ENCODE measurements at places on chromosomes 2 and 18.

- no peak for DNase-seq
These were observed 17.1 kb upstream of the OSBPL6 start for GRCh38 chr2:178177066-178177679.

- peak; percentile 65 for DNase-seq
These were observed 62.2 kb upstream of the PMAIP1 start for GRCh38 chr18:59837586-59837985.

DNA sequence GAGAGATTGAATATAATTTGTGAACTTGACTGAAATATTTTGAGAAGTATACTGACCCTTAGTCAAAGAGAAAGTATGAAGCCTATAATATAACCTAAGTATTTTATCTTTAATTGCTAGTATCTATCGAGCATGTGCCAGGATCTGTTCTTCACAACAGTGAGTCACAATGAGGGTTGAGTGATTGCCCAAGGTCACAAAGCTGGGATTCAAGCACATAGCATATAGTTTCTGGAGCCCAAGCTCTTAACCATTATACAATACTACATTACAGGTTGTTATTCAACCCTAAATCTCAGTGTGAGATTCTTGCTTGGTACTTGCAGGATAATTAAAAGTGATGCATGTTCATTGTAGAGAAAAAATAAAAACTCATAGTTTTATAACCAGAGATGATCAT lies 97.2 kb downstream of the RAB3GAP1 start:
- no peak for DNase-seq

- DNase-seq: peak; percentile 58
These were observed 132.2 kb downstream of the DOCK10 start for GRCh38 chr2:224909885-224910573.

DNA sequence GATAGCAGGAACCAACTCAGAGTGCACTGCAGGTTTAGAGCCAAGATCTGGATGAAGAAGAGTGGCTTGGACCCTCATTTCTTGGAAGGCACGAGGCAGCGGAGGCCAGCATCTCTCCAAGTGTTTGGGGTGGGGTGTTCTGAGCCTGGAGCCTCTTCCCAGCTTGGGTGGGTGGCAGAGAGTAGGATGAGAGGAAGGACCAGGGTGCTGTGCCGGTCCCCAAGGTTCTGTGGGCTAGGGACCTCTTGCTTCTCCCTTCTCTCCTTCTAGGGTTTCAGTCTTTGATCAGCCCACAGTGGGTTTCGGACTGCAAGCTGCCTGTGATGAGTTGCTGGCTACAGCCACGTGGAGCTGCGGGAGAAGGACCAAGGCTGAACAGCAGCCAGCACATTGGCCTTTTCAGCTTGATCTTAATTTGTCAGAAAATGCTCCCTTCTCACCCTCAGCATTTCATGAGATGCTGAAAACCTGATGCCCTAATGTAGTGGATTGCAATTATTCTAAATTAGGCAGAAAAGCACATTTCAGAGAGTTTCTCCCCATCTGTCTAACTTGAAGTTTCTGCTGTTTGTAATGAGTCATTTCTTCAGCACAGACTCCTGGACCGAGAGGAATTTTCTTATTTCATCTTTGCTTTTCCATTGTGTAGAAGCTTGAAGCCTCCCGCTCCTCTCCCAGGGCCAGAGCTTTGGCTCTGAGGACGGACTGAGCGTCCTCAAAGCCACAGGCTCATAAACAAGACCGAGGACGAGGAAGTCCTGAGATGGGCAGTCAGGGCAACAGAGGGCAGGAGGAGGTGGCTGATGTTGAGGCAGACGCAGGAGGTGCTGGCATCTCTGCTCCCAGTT lies 99.1 kb upstream of the HDAC4 start:
- DNase-seq: no peak

GRCh38 chr2:101657787-101658186 lies 39.7 kb upstream of the MAP4K4 start:
- DNase-seq: no peak

DNA sequence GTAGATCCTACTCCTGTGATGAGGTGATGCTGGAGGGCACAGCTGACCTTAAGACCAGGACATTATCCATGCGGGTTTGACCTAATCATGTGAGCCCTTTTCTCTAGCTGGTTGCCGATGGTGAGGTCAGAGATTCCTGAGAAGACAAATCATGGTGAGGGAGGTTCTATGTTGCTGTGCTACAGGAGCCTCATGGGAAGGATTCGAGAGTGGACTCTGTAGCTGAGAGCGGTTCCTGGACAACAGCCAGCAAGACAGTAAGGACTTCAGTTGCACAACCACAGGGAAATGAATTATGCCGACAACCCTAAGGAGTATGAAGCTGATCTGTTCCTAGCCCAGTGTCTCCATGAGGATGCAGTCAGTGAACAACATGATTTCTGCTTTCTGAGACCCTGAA lies 80.4 kb downstream of the EPB41L3 start:
- peak; percentile 31 for DNase-seq

DNA sequence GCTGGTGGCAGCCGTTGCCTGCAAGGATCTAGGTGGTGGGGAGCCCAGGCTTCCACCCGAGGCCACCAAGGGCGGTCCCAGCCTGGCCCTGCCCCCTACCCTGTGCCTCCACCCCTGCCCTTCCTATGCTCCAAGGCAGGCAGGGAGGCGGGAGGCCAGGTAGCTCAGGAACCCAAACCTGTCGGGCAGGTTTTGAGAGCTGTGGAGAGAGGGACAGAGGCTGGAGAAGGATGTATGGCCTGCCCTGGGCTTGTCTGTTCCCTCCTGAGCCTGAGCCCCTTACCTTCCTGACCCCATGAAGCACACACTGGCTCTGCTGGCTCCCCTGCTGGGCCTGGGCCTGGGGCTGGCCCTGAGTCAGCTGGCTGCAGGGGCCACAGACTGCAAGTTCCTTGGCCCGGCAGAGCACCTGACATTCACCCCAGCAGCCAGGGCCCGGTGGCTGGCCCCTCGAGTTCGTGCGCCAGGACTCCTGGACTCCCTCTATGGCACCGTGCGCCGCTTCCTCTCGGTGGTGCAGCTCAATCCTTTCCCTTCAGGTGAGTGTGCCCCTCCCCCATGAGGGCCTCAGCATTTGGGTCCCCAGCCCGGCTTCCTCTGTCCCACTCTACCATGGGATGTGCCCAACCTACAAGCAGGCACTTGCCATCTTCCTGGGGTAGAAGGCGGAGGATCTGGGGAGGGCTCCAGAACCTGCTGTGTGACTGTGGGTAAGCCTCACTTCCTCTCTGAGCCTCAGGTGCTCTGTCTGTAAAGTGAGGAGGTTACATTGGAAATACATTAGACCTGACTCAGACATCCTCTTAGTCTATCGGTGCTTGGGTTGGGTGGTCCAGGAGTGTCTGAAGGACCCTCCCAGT lies at the start of gene PROM2:
Gene PROM2, plus strand, starts transcription at position 159 of the 860 bp plus-strand sequence. Its CDS starts 137 bp downstream, at position 296.
- no peak for DNase-seq

DNA sequence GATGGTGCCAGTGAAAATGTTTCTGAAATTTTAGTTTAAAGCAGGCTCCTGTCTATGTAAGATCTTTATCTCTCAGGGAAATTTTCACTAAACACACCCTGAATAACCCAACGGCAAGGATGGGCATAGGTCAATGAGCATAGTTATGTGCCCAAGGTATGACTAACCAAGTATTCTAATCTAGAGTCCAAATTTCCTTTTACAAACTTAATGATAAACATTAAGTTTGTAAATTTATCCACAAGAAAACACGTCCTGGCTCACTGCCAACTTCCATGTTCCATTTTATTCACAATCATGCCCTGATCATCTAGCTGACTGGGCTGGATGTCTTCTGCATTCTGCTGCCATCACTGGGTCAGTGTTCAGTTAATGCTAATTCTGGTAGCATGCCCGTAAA lies 151.2 kb downstream of the SRBD1 start:
- DNase-seq: no peak

GRCh38 chr2:232488721-232489300 lies 1.2 kb upstream of the ECEL1 start:
- DNase-seq: no peak

- DNase-seq: no peak
These were observed 344.4 kb downstream of the CLIP4 start for GRCh38 chr2:29459445-29460179.

DNA sequence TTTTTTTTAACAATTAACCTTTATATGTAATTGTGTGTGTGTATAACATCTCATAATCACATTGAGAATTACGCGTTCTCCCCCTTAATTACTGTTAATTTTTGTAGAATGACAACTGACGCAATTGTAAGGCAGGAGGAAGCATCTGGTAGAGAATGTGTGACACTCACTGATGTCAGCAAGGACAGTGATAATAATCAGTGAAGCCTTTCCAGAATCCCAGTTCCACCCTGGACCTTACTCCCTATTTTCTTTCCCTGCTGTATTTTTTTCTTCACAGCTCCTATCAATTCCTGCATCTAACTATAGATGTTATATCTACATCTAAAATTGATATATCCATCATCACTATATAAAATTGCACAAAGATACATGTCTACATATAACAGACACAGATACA lies 16.1 kb upstream of the STRN start:
- no peak for DNase-seq

- no peak for DNase-seq
These were observed 15.2 kb downstream of the CDKL4 start for GRCh38 chr2:39228413-39229209.

- no peak for DNase-seq
These were observed 136.3 kb downstream of the OLA1 start for GRCh38 chr2:174112073-174112472.

DNA sequence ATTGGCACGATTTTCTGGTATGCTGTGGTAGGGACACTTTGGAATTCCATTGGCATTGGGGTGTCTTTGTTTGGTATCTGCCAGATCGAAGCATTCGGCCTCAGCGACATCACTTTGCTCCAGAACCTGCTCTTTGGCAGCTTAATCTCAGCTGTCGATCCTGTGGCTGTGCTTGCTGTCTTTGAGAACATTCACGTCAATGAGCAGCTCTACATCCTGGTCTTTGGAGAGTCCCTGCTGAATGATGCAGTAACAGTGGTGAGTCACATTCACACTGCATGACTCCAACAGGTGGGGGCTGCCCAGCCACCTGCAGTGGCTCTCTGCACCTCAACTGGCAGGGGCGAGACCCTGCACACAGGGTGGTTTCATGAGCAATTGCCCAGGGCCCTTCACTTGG lies 38.4 kb downstream of the SLC9A2 start:
- DNase-seq: no peak

DNA sequence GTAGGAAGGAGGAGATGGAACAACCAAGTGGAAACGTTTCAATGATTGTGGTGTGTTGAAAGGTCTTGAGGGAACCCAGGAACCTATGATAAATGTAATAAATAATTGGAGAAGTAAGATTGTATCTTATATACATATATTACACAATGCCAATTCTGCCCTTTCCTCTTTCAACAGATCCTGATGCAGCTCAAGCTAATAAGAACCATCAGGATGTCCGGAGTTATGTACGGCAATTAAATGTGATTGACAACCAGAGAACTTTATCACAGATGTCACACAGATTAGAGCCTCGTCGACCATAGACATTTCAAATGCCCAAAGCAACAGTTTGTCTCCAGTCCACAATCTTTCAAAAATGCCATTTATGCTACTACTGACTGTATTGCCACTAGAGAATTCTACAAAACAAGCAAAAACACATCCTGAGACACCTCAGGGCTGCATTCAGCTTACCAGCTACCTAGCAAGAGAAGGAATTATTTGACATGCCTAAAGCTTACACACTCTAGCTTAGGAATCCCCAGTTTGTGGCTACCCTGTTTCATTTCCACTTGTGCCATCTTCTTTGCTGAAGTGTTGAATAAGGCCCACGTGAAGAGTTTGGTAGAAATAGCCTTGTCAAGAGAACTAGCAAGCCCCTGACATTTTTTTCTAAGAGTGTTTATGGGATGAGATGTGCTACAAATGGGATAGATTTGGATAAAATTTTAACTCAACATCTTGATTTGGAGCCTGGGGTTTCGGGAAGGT lies 24.0 kb upstream of the MAP3K20 start:
- DNase-seq: no peak

- DNase-seq: no peak
These were observed 7.6 kb upstream of the NAGK start for GRCh38 chr2:71060871-71061270.

DNA sequence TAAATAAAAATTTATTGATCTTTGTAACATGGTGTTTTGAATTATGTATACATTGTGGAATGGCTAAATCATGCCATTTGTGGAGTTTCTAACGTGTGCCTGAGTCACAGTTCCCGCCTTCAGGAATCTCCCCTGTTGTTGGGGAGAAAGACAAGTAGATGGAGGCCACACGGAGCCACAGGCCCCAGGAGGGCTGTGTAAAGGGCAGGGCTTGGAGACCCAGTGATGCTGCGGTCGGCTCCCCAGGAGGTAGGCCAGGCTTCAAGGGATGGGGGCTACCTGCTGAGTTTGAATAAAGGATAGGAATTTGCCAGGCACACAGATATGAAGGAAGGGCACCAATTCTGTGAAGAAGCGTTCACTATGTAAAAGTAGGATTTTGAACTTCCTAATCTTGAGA lies 257.1 kb downstream of the GBX2 start:
- DNase-seq: no peak

DNA sequence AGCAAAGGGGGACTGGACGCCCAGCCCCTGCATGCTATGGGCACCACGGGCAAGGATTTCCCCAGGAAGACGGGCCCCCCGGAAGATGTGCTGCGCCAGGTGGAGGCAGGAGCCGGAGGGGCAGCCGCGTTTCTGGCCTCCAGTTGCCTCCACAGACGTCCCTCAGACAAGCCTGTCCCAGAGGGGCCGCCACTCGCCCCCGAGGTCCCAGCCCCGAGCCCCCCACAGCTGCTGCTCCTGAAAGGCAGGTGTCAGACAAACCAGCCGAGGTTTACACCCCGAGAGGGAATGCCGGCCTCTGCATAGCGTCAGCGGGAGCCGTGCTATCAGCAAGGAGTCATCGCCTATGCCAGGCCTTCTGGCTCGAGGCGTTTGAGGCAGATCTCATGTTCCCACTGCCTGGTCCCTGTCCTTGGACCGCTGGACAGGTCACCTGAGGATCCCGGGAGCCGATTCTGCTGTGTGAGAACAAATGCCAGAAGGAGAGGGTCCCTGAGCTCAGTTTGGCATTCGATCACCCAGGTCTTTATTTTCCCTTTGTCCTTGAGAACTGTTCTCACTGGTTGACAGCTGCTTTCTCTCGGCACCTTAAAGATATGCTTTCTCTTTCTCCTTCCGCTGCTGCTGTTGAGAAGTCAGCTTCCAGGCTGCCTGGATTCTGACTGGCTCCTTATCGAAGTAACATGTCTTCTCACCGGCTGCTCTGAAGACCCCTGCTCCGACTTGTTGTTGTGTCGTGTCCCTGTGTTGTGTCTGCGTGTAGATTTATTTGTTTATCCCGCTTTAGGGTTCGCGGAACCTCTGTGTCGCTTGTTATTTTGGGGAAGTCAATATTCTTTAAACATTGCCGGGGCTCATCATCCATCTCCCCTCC lies 20.6 kb downstream of the CROCC2 start:
- DNase-seq: peak; percentile 28

GRCh38 chr2:44772131-44772530 lies 169.4 kb upstream of the SIX3 start:
- no peak for DNase-seq

GRCh38 chr2:167471734-167472133 lies 583.5 kb downstream of the XIRP2 start:
- no peak for DNase-seq

DNA sequence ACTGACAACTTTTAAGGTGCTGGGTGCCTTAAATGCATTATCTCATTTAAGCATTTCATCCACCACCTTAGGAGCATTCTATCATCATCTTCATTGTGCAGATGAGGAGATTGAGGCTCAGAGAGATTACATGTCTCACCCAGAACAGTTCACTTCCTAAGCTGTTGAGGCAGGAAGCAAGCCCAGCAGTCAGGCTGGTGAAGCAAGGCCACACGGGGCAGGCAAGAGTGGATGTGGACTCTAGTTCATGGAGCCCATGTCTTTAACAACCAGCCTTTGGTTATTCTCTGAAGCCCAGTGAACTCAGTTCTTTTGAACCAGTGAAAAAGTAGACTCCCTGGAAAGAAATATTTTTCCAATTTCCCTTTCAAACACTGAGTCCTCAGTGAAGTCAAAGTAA lies 294.8 kb upstream of the MGAT5 start:
- DNase-seq: no peak
